ENCODE measurements at places on chromosomes 12 and 14. TPM values are rescaled to one million over a fixed set of nuclear protein-coding genes. Genes with fewer than 3 reads are reported as not detected.

Gene PAX9
- total RNA-seq = 9.6 TPM

Gene DDN
- 0.50 TPM for total RNA-seq

GRCh38 chr12:130800312-130800711 lies 38.7 kb downstream of the STX2 start:
- no peak for DNase-seq

- DNase-seq = no peak
Observed at GRCh38 chr12:85836197-85837090, at the start of gene RASSF9. Gene RASSF9, minus strand, starts transcription at chr12:85836409. Its CDS starts 208 bp downstream, at chr12:85836201.

DNA sequence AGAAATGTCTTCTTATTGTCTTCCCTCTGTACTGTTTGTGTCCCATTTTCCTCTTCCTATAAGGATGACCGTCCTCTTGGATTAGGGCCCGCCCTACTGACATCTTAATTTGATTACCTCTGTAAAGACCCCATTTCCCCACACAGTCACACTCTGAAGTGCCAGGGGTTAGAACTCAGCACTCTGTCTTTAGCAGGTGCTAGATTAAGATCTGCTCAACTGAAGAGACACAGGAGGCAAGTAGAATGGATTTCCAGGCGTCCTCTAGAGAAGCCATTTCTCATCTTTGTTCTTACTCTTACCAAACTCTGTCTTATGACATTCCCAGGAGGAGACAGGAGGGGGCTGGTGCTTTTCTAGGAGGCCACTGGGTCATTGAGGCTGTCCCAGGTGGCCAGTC lies 50.8 kb downstream of the VCPKMT start:
- no peak for DNase-seq

- DNase-seq = no peak
Observed at GRCh38 chr12:113271853-113272561, 50.7 kb downstream of the TPCN1 start.

DNA sequence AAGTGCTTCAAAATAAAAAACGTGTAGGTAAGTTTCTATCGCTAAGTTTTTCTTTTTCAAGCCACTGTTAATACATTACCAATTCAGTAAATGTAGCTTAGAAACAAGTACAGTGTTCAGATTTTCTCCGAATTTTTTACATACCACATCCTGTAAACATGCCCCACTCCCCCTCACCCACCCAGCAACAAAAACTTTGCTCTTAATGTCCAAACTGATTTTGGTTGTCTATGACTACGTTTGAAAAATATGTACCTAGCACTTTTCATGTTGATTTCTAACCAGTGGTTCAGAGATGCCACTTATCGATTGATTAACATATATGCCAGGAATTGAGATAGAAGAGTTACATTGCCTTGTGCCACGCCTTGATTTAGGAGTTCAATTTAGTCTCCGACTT lies 663 bp upstream of the LIN7A start:
- DNase-seq = no peak

GRCh38 chr14:24595073-24595808 lies 14.2 kb downstream of the GZMH start:
- DNase-seq = no peak

DNA sequence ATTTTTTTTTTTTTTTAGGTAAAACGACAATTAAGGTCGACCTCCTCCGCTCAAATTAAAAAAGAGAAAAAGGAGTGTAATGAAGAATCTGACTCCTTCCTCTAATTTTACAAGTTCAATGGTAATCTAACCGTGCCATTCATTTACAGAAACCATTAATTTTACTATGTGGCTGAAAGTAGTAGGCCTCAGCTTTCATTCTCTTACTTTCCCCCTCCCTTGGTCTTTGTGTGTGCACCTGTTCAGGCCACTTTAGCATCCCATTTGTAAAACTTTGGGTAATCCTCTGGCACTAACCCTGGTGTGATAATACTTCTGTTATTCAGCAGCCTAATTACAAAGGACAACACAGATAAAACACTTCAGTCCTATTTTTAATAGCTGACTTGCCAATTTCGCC lies 128.1 kb downstream of the ASCL1 start:
- no peak for DNase-seq

DNA sequence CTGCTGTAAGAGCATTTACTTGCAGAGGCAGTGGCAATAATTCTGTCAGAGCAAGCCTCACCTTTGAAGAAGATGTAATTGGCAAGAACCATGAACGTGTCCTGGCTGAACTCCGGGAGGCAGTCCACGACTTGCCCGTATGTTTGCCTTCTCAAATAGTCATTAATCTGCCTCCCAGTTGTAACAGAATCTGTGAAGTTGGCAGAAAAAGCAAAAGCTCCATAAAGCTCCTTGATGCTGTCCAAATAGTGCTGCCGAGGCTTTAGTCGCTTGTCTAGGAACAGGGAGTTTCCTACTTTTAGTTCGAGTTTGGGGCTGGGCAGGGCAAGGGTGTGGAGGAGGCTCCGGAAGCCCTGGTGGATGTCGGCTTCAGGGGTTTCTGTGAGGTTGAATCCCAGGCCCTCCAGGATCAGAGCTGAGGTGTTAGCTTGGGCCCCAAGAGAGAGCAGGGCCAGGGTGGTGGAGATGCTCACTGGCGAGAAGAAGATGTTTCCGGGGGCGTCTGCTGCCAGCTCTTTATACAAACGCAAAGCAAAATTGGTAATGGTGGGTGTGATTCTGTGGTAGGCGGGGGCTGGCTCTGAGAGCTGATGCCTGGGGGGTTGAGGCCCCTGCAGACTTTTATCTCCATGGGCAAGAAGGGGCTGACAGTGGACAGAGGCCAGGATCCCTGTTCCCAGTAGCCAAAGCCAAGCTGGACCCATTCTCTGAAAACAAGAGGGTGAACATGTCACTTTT lies 4.4 kb downstream of the SERPINA11 start:
- DNase-seq = no peak

Measured in NCI-H460 (cell line).